ENCODE measurements at places on chromosomes 5 and 9.

DNA sequence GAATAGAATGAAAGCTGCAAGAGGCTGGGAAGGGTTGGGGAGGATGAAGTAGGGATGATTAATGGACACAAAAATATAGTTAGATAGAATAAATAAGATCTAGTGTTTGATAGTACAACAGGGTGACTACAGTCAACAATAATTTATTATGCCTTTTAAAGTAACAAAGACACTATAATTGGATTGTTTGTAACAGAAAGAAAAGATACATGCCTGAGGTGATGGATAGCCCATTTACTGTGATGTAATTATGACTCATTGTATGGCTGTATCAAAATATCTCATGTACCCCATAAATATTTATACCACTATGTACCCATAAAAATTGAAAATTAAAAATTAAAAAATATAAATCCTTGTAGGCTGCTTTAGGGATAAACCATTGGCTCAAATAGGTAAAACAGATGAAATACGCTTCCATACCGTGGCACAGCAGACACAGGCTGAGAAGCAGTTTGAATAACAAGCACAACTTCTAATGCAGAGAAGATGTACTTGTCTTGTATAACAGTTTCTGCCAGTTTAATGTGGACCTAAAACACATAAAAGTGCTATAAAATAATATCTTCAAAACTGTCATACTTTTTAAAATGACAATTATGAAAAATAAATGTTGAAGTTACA is 34.9 kb downstream of the APBA1 start:
- DNase-seq: no peak

DNA sequence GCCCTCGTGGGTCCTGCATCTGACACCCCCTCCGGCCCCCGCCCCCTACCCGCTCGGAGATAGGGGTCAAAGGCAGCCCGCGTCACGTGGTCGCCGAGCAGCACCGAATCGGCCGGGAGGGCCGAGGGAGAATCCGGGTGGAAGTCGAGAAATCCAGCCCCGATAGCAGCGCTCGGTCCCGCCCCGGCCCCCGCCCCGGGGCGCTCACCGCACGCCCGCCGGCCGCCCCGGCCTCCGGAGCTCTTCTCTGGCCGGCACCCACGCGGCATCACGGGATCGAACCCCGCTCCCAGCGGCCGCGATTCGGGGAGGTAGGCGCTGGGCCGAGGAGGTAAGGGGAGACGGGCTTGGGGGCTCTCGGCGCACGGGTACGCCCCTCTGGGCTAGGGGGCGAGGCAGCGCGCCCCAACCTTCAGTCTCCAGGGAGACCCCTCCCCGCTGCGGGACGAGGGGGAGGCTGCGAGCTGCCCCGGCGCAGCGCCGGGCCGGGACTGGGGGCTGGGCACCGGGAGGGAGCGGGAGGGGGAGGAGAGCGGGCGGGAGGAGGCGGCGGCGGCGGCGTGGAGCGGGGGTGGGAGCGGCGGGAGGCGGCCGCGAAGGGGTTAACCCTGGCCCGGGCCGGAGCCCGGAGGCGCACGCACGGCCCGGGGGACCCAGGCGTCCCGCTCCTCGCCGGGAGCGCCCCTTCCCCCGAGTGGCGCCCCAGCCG is 22.1 kb upstream of the NDST1 start:
- peak; percentile 8 for DNase-seq

DNA sequence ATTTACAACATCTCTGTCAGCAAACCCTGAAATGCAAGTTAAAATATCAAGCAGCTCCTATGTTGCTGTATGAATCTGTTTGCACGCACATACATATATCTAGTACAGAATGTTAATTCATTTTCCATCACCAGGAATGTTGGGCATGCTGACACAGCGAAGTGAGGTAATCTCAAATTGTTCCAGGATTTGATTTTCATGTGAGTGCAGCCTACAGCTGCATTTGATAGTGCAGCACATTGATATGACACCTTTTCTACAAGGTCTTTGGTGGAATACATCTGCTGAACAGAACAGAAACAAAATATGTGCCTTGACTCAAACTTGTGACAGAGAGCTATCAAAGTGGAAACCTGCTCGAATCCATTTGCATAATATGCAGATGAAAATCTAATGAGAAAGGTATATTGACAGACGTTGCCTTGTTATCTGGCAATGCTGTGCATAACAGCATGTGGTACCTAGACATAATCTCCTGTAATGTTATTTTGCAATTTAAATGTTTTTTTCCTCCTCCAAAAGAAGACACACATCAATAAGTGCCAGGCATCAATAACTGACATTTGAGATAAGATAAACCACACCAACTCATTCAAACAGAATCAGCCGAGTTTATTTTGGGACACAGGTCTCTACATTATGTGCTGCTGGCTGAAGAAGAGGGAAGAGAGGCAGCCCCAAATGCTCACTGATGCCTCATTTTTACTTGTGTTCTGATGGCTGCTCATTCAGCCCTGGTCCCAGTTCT is 512.2 kb downstream of the ZNF608 start:
- no peak for DNase-seq

DNA sequence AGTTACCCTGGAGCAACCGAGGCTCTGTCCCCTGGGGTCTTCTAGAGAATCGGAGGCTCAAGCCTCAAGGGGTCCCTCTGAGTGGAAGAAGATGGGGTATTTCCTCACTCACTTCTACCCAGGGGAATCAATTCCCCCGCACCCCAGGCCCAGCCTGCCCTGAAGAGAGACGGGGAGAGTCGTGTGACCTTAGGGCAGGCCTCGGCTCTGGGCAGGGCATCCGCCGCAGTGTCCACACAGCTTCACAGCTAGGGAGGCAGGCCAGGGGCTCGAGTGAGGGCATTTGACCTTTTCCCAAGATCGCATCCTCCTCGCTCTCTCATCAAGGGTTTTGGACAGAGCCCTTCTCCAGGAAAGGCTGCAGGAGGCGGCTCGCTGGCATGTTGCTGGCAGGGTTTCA is 57.9 kb upstream of the CNOT6 start:
- no peak for DNase-seq

- no peak for DNase-seq
These were observed 580.4 kb downstream of the DTWD2 start for GRCh38 chr5:118407958-118408357.

GRCh38 chr5:36304095-36304805 is 2.5 kb upstream of the RANBP3L start:
- no peak for DNase-seq

- no peak for DNase-seq
These were observed 137.9 kb downstream of the GABBR2 start for GRCh38 chr9:98570663-98571440.

GRCh38 chr9:100561256-100561655 is 16.6 kb upstream of the CAVIN4 start:
- DNase-seq: no peak

DNA sequence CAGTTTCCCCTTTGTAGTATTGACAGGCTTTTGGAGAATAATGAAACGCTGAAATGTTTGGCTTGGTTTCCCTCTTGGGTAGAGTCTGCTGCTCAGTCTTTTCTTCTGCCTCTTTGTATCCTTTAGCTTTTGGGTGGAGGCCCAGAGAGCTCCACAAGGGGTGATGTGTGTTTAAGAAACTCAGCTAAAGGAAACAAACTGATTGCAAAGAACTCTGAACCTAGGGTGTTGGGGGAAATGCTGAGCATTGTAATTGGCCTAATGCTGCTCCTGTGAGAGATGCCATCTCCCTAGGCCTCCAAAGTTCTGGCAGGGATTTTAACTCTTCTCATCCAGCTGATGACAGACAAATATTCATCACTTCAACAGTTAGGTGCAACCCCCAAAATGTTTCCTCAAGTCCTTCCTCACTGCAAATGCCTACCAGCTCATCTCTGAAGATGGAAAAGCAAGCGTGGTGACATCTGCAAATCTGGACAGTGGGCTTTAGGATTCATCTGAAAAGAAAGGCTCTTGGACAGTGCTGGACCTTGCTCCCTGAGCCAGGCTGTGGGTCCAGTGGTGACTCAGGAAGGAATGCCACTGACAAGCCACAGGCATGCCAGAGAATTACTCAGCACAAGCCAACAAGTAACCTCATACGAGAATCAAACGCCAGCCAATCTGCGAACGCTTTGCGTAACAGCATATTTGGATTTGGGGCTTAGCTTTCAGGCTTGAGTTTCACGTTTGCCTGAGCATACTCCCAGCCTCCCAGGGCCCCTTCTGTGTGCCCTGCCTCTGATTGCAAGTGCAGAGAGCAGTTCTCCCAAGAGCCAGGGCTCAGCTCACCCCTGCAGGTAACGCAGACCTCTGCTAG is 30.5 kb upstream of the ZSWIM6 start:
- no peak for DNase-seq

DNA sequence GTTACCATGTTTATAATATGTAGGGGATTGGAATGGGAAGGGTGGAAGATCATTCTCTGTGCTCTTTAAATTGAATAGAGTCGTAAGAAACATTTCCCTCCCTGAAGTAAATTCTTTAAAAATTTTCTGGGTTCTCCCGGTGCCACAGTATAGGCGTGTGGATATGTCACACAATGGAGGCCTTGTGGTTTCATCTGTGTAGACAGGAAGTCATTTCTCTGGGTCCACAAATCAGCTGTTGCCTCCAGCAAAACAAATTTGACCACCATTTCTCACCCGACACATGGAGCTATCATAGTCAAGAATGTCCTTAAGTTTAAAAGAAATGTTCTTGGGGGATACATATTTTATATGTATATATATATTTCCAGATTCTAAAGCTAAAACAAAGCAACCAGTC is 17.4 kb downstream of the CEP78 start:
- no peak for DNase-seq

DNA sequence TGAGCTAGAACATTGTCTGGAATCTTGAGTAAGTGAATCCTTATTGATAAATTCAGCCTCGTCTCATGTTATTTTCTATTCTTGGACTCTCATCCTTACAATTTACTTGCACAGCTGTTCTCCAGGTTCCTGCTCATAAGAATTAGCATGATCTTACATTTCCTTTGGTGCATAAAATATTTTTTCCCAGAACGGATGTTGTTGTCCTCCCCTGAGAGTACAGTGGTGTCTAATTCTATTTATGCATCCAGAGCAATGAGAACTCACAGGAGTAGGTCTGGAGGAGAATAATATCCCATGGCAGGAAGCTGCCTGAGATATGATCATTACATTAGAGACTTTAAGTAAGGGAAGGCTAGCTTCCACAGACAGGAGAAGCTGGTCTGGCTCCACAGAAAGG is 178.4 kb upstream of the MAST4 start:
- no peak for DNase-seq

DNA sequence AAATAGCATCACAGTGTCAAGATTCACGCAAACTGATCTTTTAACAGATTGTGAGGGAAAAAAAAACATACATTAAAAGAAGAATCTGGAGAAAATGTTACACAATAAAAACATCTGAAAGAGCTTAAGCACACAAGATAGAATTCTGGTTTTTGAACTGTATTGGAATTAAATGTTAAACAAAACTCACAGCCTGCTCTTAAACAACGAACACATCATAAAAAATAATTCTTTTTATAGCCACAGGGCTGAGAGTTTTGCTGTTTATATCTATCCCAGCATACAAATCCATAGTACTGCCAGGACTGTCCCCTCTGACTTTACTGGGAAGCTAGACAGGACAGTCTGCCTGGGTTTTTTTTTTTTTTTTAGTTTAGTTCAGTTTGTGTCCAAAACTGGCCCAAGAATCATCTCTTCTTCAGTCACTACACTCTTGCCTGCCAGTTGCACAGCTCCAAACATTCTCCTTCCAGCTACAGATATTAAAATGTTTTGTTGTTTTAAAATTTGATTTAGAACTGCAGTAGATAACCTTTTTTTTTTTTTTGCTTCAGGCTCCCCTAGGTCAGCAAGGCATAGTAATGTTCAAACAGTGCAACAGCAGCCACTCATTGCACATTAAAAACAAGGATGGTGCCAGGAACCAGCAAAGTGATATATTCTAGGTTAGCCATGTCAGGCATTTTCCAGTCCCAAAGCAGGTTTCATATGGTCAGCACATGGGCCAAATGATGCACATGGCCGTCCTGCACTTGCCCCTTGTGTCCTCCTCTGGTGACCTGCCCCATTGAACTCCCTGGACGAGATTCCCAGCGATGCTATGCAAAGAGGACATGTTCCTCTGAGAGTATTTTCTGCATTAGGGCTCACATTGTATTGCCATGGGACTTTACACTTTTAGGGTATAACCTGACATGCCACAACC is 173.6 kb downstream of the ARL15 start:
- no peak for DNase-seq

GRCh38 chr5:1974081-1974480 is 91.4 kb upstream of the IRX4 start:
- DNase-seq: no peak

GRCh38 chr5:42781584-42781983 is 25.0 kb downstream of the CCDC152 start:
- DNase-seq: no peak

- no peak for DNase-seq
These were observed 22.1 kb downstream of the HMGXB3 start for GRCh38 chr5:150022681-150023080.

DNA sequence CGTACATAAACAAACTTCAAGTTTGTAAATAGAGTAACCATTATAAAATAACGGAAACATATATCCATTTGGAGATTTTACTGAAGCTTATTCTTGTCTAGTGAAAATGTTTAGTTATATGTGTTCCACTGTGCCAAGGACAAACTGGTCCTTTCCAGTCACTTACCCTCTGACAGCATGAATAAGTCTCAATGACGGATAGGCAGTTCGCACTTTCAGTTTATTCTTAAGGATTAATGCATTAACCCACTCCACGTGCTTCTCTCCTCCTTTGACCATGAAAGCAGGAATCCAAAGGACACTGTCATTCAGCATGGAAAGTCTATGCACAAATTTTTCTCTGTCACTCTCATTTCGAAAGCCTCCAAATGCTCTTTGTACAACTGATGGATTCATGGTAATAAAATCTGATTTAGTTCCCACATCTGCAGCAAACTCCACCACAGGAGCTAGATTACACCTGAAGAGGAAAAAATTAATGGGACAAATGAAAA is 47.1 kb downstream of the ST8SIA4 start:
- DNase-seq: no peak

GRCh38 chr9:112125951-112126388 is 49.1 kb downstream of the SUSD1 start:
- DNase-seq: no peak

GRCh38 chr5:111384220-111384619 is 128.1 kb downstream of the STARD4 start:
- no peak for DNase-seq

DNA sequence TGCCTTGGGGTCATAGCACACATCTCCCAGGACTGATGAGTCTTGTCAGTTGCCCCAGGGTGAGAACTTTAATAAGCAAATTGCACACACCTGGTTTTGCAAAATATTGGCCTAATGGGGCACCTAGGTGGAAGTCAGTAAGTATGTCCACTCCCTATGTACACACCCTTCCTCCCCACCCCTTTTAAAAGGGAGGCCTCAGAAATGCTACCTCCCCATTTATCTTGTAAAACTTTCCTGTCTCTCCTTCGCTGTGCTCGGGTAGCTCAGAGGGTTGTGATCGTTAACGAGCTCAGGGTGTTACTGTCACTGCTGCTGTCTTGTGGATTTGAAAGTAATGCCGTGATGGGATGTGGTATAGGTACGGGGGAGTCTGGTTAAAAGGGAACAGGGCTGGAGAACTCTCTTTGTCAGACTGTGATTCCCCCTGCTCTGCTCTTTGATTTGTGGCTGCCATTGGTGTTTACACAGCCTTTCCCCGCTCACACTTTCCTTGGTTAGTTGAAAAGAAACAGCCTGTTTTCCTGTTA is 26.2 kb downstream of the ZNF462 start:
- DNase-seq: no peak
